ENCODE measurements at places on chromosomes 12 and 14. TPM values are rescaled to one million over a fixed set of nuclear protein-coding genes. Genes with fewer than 3 reads are reported as not detected.

DNA sequence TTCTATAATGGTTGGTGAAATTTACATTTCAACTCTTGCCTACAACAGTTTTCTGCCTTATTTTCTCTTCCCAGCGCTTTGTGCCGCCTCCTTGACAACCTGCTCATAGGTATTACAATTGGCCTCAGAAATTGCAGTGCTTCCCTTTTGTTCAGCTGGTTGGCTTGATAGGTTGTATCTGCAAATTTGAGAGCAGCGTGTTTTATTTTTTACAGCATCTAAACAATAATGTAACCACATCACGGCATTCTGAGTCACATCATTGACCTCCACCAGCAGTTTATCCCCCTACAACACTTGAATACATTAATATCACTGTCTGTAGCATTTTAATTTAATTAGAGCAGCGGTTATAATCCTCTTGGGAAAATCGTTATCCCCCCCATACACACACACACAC is 99.4 kb downstream of the ETV6 start:
- no peak for DNase-seq

GRCh38 chr14:75876530-75876929 is 105.3 kb downstream of the TGFB3 start:
- no peak for DNase-seq

DNA sequence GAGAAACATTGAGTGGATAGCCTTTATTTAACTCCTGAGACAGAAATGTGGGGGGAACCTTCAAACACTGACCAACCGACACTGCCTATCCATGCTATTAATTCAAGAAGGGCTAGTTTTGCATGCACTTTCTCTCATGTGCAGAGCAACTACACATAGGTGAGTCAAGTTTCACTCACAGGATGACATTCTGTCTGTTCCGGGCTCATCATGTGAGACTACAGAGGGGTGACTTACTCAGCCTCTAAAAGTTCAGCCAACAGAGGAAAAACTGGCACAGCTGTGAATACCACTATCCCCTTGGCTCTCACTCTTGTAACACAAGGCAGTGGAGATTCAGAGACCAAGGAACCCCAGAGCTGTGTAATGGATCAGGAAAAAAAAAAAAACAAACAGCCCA is 13.3 kb downstream of the BEST3 start:
- DNase-seq: no peak

- no peak for DNase-seq
Measured at GRCh38 chr12:106299202-106299774, 3.2 kb upstream of the TCP11L2 start.

- DNase-seq: no peak
Measured at GRCh38 chr14:61948376-61948775, 186.2 kb downstream of the SNAPC1 start.

DNA sequence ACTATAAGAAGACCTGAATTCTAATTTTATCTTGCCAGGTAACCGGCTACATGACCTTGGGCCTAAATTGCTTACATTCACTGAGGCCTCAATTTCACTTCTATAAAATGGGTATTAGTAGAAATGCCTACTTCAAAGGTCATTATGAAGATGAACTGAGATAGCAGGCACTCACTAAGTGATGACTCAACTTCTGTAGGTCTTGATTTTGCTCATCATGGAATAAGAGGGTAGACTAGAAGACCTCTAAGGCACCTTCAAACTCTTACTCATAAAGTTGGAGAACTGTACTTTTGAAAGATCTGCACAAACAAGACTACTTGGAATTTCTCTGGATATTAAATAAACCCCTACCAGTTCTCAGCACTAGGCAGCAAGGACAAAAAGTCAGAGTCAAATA is 39.3 kb upstream of the FRMD6 start:
- DNase-seq: no peak

DNA sequence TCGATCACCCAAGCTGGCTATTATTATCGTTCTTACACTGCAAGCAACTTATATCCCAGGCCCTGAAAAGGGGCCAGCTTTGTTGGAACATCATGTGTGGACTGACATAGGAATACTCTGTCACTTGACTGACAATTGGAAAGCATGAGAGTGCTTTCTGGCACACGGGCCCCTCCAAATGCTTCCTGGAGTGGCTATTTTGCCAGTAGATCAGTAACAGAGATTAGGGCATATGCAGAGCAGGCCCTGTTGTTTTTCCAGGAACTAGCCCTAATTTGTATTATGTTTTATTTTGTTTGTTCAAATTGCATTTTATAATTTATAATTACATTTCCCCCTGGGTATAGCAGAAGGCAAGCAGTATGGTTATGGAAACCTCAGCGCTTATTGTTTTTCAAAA is 170.1 kb upstream of the FRMD6 start:
- no peak for DNase-seq

ACOT4 gene
- 1.3 TPM for total RNA-seq

SLCO1B1 gene
- total RNA-seq: not detected

OTUB2 gene
- 0.37 TPM for total RNA-seq

COQ6 gene
- total RNA-seq: 40.3 TPM

RNASE7 gene
- not detected for total RNA-seq
